ENCODE measurements at places on chromosomes 7 and 10. TPM values are rescaled to one million over a fixed set of nuclear protein-coding genes. Genes with fewer than 3 reads are reported as not detected.
A peak's percentile ranks its signal among the peaks of the same experiment; 100 is the strongest.

DNA sequence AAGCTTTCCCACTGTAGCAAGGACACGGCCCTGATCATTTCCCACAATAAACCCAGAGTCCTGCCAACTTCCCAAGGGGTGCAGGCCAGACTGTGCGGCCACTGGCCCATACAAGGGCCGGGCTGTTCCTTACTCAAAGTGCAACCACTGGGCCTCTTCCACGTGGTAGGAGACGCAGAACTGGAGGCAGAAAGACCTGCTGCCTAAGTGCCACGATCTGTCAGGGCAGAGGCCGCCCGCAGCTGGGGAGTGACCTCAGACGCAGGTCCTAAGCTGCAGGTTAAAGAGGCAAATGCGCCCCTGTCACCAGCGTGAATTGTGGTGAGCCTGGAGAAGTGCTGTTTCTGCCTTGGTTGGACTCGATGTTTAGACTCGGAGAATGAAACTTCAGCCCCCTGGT lies 26.2 kb downstream of the GPER1 start:
- DNase-seq, result no peak

GRCh38 chr10:103592186-103593021 lies 98.9 kb downstream of the NEURL1 start:
- peak; percentile 55 for DNase-seq

Gene ZNF488
- total RNA-seq, result not detected

Gene DLD
- total RNA-seq, result 23.6 TPM

GRCh38 chr7:116342125-116342524 lies 131.8 kb downstream of the TES start:
- DNase-seq, result no peak

Gene WDR86
- 1.4 TPM for total RNA-seq

Gene IL6
- total RNA-seq, result 0.28 TPM

DNA sequence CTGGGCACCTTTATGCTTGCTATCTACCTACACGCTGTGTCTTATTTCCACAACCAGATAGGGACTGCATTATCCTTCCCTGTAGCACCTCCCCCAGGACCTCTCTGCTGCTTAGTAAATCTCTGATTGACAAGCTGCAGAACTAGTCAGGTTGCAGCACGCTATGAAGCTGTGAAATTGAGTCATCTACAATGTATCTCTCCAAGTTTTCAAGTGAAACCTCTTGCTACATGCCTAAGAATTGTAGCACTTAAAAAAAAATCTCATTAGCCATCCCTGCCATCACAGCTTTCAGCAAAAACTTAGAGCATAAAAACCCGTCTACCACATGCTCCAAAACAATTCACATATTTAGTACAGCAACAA lies 69.7 kb upstream of the FGFR2 start:
- DNase-seq, result no peak

DNA sequence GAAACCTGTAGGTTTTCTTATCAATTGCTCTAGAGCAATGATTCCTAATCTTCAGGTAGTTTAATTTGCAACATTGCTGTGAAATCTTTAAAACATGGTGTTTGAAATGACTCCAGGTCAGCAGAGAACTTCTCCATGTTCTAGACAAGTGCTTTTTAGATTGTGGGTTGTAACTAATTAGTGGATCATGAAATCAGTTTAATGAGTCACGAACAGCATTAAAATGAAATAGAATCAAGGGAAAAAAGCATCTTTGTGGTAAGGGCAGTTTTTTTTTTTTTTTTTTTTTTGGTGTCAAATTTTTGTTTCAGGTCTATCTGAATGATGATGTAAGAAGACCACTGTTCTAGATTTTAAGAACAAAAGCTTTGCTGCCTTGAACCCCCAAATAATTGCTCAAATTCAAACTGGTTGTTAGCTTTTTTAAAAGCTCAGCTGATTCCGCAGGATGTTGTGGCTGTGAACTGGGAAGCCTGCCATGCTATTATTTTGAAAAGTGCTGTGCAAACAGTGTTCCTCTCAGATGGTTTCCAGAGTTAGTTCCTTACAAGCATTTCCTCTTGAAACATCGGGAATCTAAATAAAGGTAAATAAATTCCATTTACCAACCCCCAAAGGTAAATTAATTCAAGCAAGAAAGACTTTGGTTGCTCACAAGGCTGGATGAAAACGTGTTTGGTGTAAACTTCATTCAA lies 13.1 kb upstream of the PDK4 start:
- DNase-seq, result peak; percentile 39

Gene GIMAP8
- total RNA-seq, result 1.4 TPM

Gene FGFBP3
- total RNA-seq, result 1.4 TPM

Data from pancreas (tissue), 10 donors.